ENCODE measurements at places on chromosomes 5 and 9.

DNA sequence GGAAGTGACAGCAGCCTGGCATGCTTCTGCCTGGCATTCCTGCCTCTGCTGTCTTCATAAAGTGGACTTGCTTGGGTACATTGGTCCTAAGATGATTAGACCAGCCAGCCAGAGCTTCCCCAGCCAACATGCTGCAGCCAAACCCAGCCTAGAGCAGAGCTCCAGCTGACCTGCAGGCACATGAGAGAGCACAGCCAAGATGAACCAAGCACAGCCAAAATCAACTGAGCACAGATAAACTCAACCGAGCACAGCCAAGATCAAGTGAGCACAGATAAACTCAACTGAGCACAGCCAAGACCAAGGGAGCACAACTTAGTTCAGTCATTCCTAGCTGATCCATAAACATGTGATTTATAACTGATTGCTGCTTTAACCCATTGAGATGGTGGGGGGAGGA lies 266.5 kb downstream of the MSX2 start:
- DNase-seq: no peak

GRCh38 chr5:88743231-88743834 lies 139.7 kb downstream of the MEF2C start:
- no peak for DNase-seq

GRCh38 chr5:78509884-78510769 lies 138.4 kb downstream of the LHFPL2 start:
- peak; percentile 9 for DNase-seq

GRCh38 chr5:142204219-142204618 lies 95.6 kb downstream of the NDFIP1 start:
- no peak for DNase-seq

DNA sequence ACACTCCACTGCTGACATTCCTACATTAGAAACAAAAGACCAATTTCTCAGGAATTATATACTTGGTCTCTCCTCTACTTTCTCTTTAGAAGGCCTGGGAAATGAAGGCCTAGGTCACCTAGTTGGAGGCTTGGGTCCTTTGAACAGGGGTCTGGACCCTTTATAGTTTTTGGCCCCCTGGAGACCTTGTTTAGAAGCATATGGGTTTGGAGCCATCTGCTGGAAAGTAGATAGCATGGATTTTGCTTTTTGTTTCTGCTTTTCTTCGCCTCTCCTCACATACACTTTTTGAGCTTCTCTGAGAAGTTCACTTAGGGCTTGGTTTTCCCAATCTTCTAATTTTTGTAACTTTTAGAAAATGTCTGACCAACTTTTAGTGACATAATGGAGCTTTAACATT lies 67.1 kb upstream of the CDK20 start:
- DNase-seq: no peak

DNA sequence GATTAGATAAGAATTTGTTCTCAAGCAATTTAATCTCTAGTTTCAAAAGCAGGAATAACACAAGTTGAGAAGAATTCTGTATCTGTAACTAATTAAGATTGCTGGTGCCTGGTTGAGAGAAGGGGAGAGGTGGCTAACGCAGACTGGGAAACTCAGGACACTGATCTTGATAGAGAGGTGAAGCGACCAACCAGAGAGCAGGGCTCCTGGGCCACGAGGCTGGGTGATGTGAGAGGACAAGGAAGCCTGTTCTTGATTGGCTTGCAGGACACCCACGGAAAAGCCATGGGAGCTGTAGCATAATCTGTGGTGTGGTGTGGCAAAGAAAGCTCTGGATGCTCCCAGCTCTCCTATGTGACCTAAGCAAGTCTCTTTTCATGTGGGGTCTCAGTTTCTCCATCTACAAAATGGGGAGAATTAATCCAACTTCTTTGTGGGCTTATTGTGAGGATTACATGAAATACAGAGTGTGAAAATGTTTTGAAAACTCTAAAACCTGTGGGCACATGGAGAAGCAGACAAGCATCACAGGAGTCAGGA lies 594.1 kb upstream of the BRINP1 start:
- no peak for DNase-seq

DNA sequence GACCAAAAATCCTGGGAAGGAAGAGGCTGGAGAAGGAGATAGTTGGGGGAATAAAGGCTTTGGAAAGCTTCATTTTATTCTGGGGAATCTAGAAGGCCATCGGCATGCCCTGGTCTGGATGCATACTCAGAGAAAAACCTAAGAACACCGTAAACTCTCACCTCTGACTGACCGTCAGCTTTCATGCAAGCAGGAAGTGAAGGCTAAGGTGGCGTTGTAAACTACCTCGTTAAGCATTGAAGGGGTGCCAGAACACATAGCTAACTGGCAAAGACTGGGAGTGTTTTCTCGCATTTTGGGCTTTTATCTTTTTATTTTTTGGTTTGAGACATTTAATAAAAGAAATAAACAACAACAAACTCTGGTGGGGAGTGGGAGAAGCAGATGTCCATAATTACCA lies 2.6 kb upstream of the SLC38A9 start:
- no peak for DNase-seq

DNA sequence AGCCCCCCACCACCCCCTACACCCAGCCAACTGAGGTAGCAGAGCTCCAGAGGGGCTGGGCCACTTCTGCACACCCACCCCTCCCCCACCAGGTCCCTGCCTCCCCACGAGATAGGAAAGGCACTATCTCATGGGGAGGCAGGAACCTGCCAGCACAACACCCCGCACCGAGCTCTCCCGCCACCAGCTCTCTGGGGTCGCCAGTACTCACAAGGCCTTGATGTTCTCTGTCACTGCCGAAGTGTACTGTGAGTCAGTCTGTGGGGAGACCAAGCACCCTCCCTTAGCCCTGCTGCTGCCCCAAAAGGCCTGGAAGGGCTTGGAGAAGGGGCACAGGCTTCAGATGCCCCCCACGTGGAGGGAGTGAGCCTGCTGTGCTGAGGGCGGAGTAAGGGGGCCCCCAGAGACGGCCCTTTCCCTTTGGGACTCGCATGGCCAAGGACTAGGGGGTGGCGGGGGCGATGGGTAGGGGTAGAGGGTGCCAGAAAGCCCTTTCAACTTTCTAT lies 5.9 kb downstream of the MGAT4B start:
- no peak for DNase-seq

- no peak for DNase-seq
Measured at GRCh38 chr9:85534340-85534739, 207.4 kb downstream of the AGTPBP1 start.

- no peak for DNase-seq
Measured at GRCh38 chr5:179954434-179954833, 46.7 kb upstream of the TBC1D9B start.

DNA sequence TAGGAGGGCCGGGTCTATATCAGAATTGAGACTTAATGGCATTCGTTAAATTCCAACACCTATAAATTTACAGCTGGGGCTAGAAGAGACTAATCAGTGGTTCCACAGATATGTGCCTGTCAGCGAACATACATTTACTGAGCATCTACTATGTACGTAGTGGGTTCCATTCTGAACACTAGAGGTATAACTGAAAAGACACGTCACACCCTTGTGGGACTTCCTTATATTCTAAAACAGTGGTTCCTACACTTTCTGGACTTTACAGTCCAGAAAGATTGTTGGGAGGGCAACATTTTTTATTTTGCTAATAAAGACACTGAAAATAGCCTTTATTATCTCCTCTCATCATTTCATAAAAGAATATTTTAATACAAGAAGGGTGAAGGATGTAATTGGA lies 140.5 kb downstream of the SCAMP1 start:
- DNase-seq: no peak

- DNase-seq: no peak
Measured at GRCh38 chr5:38379350-38379937, 121.1 kb downstream of the EGFLAM start.

DNA sequence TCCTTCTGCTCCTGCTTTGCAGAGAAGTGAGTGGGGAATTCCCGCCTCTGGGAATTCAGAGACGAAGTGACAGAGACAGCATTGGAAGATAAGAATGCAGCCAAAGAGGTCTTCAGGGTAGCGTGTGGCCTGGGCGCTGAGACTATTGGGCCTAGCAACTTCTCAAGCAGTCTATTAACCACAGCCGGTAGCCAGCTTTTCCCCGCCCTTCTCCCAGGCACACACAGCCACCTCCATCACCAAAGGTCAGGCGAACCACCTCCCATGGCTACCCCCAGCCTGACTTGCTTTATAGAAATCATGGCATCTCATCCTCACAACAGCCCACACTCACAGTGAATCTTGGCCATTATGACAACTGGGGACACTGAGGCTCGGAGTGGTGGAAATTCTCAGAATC lies 124.2 kb downstream of the KCNIP1 start:
- no peak for DNase-seq

- no peak for DNase-seq
Measured at GRCh38 chr5:176497852-176498251, 39.4 kb downstream of the RNF44 start.

GRCh38 chr9:73269430-73270101 lies 117.9 kb downstream of the ANXA1 start:
- DNase-seq: no peak

DNA sequence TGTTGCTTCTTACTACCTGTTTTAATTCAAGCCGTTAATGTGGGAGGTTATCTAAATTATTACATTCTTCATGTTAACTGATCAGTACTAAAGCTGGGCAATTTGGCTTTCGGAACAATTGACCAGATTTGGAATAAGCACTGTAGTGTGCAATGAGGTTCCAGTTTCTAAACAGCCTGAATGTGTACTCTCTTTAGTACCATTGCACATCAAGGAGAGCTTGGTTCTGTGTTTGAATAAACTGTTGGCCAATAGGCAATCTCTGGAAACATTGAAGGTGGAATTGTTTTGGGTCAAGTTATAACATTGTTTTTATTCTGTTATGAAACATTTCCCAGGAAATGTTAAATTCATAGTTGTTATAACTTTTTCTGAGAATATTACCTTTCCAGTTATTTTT lies 105.2 kb downstream of the PBX3 start:
- DNase-seq: no peak

- no peak for DNase-seq
Measured at GRCh38 chr5:10885026-10885425, 124.0 kb upstream of the DAP start.

DNA sequence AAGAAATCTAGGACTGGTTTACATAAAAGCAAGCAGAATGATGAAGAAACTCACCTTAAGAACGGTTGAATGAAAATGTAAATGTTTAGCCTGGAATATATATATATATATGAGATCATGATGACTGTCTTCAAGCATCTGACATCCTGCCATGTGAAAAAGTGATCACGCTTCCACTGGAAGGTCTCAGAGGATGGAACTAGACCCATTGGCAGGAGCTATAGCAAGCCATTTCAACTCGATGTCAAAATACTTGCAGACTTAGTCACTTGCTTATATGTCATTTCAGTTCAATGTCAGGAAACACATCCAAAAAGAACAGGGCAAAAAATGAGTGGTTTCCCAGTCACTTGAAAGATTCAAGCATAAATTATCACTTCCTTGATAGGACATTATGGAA lies 22.2 kb upstream of the TMEM161B start:
- DNase-seq: no peak

DNA sequence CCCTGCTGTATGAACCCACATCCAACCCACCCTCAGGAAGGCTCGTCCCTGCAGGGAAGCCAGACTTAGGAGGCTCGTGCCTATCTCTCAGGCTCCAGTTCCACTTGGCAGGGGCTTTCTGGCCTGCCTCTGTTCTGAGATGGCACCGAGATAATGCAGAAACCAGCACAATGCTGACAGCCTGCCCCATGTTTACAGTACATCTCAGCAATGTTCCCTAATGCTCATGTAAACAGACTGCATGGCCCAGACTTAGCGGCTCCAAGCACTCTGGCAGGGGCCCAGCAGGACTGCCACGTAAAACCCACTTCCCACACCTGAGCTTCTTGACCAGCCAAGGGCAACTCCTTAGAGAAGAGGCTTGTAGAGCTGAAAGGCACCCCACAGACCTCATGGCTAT lies 499.5 kb upstream of the BRINP1 start:
- no peak for DNase-seq

- no peak for DNase-seq
Measured at GRCh38 chr5:148882332-148882731, 55.9 kb downstream of the ADRB2 start.

All from stimulated activated CD8-positive, alpha-beta memory T cell treated with anti-CD3 and anti-CD28 coated beads, Interleukin-2, amount 100 ng/mL, for 1 hour (primary cell).